Effector memory CD4-positive, alpha-beta T cell (primary cell): ENCODE measurements at places on chromosomes 11 and 22.

DNA sequence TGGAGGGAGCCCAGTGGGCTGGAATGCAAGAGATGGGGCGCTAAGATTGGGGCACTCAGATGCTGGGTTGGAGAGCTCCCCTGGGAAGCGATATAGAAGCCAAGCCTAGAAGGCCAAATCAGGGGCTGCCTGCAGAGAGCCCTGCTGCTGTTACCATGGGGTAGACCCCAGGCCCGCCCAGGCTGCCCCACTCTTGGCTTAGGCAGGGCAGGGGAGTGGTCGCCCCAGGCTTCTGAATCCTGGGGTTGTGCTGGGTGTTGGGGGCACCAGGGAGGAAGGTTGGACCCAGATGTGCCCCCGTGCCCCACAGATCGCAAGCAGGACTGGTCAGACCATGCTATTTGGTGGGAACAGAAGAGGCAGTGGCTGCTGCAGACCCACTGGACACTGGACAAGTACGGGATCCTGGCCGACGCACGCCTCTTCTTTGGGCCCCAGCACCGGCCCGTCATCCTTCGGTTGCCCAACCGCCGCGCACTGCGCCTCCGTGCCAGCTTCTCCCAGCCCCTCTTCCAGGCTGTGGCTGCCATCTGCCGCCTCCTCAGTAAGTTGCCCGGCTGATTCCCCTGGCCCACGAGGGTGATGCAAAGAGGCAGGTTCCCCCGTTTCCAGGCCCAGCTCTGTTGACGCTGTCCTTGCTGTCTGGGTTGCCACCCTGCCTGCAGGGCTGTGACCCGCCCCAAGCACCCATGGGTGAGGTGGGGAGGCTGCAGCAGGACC, 3.9 kb downstream of the FERMT3 start:
- no peak for DNase-seq

GRCh38 chr11:69292221-69292648, 1.7 kb upstream of the MYEOV start:
- peak; percentile 41 for DNase-seq

- DNase-seq = no peak
These were observed 728.0 kb upstream of the TENM4 start for GRCh38 chr11:80168796-80169195.

- DNase-seq = no peak
These were observed 181.6 kb downstream of the MSANTD4 start for GRCh38 chr11:105840391-105840790.

DNA sequence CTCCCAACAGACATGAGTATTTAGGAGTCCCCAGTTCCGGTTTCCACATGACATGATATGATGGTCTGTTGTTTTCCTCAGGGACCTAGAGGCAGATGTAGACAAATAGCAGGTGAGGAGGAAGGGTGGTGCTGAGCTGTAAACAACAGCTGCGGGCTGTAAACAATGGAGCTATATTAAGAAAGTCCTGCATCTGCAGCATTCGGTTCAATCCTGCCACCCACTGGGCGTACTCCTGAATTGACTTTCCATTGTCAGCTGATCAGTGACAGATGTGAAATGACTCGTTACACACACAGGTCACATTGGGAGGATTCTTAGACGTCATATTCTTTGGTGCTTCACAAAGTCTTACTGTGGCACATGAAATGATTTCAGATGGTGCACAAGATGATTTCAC, 26.8 kb upstream of the RAG1 start:
- DNase-seq = peak; percentile 5

DNA sequence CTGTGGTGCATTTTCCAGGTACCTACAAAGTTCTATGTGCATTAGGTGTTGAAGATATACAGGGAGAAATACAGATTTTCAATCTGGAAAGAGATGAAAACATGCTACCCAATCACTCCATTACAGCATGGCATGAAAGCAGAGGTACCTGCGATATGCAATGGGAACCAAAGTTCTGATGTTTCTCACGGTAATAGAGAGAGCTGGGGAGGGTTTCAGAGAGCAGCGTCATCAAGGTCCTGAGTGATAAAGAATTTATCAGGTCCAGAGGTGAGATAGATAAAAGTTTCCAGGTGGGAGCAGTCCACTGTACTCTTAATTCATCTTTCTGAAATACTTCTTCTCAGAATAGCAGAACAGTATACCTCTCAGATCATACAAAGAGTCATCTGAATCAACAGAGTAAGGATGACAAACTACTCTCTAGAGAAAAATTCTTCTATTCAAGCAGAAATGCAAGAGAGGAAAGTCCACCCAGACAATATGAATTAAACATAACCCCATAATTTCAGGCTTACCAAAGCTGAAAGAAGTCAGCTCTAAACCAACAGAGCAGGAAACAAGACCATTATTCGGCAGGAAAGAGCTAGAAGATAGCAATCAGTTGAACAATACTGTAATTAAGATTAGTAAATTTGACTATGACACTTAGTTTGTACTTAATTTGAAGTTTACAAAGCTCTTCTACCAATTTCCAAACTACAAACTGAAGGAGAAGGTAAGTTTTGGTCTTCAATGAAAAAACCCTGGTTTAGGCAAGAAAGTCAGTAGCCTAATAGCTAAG, 12.8 kb downstream of the CTSC start:
- DNase-seq = no peak

GRCh38 chr11:7531011-7531410, 17.2 kb downstream of the PPFIBP2 start:
- no peak for DNase-seq

DNA sequence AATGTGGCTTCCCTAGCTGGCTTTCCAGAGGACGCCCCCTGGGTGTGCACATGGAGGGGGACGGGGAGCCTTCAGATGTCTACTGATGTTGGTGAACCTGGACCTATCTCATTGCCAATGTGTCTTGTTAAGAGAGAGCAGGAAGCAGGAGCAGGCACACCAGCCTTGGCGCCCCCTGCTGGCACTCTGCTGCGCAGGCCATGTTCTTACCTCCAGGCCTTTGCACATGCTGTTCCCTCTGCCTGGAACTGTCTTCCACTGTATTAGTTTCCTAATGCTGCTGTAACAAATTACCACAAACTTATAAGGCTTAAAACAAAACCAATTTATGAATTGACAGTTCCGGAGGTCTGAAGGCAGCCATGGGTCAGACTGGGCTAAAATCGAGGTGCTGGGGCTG, 23.6 kb upstream of the MN1 start:
- no peak for DNase-seq

DNA sequence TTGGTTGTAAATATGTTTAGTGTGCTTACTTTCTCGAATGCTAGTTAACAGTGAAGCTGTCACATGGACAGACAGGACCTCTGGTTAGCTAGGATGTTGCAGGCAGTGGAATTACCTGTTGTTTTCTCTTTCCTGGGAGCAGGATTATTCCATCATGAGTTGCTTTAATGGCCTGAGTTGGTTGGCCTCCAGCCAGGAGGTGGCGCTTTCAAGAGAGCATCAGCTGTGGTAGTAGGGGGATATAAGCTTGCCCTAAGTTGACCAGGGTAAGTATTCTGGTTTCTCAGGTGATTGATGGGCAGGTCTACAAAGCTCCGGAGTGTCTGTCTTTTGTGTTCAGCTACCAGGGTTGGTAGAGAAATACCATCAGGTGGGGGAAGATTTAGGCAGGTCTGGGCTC, 43.5 kb downstream of the NELL1 start:
- DNase-seq = no peak

DNA sequence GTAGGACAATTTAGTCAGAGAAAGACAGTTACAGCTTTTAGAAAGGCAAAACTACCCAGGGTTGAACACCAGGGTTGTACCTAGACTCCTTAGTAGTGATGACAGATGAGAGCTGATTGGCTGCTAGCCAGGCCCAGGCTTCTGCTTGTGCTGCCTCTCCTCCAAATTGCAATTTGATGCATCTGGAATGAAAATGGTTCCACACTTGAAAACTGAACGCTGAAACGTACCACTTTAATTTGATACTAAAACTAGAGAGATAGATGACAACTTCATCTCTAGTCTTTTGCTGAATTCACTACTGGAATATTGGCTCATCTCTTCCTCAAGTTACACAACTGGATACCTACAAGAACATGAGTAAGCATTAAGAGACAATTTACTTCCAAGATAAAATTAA, 19.2 kb upstream of the FNBP4 start:
- no peak for DNase-seq

DNA sequence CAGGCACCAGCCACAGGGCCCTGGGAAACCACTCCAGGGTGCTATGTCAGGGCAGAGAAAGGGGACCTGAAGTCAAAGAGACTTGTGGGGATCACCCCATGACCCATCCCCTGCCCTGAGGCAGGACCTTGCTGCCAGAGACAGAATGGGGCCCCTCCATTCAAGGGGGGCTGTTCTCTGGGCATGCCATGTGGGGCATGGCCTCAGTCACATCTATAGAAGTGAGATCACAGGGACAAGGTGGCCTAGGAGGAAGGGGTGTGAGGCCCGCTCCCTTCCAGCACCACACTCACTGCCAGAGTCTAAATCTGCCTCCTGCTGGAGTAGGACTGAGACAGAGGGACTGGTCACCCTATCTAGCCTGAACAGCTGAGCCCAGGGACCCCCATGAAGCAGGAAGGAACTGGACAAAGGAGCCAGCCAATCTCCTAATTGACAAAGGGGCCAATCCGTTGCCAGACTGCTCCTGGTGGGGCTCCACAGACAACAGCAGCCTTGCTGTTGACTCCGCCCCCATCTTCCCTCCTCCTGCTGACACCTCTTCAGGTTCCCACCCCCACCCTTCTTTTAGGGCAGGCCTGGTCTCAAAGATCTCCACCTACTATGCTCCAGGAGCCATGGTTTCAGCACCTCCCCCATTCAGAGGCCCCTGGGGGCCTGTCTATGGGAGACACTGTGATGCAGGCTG, 26.0 kb downstream of the NEAT1 start:
- no peak for DNase-seq

DNA sequence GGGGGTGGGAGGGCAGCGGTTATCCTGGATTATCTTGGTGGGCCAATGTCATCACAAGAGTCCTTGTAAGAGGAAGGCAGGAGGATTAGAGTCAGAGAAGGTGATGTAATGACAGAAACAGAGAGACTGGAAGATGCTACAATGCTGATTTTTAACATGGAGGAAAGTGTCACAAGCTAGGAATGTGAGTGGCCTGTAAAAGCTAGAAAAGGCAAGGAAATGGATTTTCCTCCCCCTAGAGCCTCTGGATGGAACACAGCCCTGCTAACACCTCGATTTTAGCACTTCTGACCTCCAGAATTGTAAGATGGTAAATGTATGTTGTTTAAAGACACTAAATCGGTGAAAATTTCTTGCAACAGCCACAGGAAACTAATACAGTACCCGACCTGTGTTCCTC, 109.3 kb downstream of the MN1 start:
- DNase-seq = no peak

- no peak for DNase-seq
These were observed 852.5 kb upstream of the TENM4 start for GRCh38 chr11:80293293-80293692.

DNA sequence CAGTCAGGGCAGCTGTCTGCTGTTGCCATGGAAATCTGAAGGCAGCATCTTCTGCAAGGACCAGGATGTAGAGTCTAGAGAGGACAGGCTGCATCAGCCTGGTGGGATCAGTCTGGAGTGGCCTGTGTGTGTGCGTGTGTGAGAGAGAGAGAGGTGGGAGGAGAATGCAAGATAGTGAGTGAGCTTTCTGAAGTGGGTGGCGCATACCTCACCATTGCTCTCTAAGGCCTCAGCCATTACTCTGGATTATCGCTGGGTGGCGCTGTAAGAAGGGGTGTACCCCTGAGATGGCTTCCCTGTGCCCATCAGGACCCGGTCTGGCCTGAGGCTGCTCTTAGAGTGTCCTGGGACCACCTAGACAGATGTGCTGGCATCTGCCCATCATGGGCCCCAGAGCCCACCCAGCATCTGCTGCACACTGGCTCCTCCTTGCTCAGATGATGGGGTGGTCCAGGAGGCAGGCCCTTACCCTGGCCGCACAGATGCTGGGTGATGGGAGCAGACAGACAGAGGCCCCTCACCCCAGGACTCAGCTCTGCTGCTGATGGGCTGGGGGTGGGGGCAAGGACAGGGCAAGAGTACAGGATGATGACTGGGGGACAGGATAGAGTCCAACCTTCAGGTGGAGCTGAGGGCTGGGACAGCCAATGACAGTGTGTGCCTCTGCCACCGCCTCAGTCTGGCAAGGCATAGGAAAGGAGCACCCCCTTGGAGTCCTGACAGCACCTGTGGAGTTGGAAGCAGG, 25.7 kb upstream of the TUB start:
- no peak for DNase-seq

- DNase-seq = no peak
These were observed 88.5 kb upstream of the SYT13 start for GRCh38 chr11:45374653-45375059.

- no peak for DNase-seq
These were observed 4.8 kb upstream of the NOX4 start for GRCh38 chr11:89495951-89496350.

DNA sequence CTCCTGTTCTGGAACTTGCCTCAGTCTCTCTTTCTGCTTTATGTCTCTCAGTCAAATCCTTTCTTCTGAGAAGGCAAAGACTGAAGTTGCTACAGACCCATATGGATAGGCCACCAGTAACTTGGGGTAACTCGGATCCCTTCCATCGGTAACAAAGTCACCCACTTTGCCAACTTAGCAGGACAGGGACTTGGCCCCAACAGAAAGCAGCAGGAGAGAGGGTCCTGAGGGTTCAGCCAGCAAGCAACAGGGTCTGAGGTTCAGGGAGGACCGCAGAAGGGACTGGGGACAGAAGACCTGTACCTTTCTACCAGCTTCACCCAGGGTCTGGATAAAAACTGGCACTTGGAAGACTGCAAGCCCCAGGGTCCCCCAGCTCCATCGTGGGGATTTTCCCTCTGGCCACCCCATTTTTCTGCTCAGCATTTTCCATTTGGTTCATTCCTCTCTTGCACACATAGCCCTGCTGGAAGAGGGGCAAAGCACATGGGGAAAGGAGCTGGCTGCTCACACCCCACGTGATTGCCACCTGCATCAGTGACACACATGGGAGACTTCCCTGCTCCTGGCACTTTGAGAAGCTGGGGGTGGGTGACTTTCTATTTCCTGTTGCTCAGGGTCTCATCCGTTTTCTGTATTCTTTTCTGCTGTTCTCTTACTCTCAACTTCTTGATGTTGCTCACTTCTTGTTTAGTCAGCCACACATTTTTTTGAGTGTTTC, 34.6 kb upstream of the GNAZ start:
- DNase-seq = no peak

GRCh38 chr11:131886201-131886600, 515.8 kb downstream of the NTM start:
- DNase-seq = no peak
